ENCODE measurements at places on chromosomes 5 and 9.
A peak's percentile ranks its signal among the peaks of the same experiment; 100 is the strongest.

- DNase-seq, result no peak
These were observed 264.4 kb downstream of the SH3GL2 start for GRCh38 chr9:17843236-17843635.

GRCh38 chr9:135663451-135663770, 302 bp downstream of the LCN9 start:
- DNase-seq, result no peak

GRCh38 chr5:73471654-73472053, 23.1 kb upstream of the FOXD1 start:
- no peak for DNase-seq

GRCh38 chr5:30113542-30113941, 1079.9 kb upstream of the CDH6 start:
- DNase-seq, result no peak

DNA sequence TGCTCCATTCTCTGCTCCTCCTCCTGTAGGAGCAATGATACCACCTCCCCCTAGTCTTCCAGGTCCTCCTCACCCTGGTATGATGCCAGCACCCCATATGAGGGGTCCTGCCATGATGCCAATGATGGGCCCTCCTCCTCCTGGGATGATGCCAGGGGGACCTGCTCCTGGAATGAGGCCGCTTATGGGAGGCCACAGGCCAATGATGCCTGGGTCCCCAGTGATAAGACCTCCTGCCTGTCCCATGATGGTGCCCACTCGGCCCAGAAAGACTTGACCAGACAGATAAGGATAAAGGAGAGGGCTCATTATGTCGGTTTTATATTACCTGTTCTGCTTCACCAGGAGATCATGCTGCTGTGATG, 26.2 kb upstream of the IQGAP2 start:
- no peak for DNase-seq

- no peak for DNase-seq
These were observed 324.6 kb downstream of the TMEM232 start for GRCh38 chr5:110401881-110402280.

DNA sequence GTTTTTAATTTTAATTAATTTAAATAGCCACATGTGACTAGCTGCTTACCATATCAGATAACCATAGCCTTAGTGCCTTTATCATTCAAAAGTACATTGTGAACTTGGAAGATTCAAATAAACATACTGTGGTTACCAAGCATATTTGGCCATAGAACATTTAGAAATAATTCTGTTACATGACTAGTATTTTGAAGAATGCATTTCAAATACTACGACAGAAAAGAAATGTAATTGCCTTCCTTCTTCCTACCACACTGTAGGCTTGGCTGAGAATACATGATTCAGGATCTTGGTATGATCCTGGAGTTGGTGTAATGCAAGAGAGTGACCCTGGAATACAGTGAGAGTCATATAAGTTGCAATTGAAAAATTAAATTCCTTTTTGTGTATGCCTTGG, 109.7 kb upstream of the PCA3 start:
- no peak for DNase-seq

DNA sequence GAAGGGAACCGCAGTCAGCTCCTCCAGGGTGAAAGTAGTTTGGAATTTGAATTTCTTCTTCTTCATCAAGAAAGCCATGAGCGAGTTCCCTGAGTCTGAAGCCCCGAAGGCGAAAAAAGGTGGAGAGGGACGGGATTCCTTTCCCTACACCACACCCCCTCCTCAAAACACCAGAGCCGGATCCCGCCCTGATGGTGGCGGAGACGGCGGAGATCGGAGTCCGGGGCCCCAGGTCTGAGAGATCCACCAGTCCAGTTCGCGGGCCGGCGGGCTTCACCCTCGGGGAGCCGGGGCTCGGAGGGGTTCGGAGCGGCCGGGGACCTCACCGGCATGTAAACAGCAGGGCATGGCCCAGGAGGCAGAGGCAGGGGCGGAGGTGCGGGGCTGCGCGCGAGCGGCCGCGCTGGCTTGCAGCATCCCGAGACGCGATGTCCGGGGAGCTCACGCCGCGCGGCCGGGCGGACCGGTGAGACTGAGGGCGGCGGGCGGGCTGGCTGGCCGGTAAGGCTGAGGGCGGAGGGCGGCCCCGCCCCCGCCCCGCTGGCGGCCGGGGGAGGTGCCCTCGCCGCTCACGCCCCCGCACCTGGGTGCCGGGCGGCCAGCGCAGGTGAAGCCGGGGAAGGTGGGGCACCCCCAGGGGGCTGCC, 606 bp downstream of the EEIG1 start:
- no peak for DNase-seq

DNA sequence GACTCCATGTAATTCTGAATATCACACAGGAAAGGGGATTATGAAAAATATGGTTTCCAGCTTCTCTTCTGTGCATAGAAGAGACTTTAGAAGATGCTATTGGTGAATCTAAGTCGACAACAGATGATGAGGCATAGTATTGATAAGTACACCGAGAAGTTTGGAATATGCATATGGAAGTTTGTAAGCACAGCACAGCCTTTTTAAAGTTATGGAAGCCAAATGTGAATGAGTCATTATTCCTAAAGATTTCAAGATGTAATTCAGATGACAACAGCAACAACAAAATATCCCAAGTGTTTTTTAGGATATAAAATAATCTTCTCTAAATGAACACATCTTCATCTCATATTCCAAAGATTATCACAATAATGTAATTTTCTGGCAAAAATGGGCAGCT, 1723.3 kb downstream of the EFNA5 start:
- DNase-seq, result no peak

DNA sequence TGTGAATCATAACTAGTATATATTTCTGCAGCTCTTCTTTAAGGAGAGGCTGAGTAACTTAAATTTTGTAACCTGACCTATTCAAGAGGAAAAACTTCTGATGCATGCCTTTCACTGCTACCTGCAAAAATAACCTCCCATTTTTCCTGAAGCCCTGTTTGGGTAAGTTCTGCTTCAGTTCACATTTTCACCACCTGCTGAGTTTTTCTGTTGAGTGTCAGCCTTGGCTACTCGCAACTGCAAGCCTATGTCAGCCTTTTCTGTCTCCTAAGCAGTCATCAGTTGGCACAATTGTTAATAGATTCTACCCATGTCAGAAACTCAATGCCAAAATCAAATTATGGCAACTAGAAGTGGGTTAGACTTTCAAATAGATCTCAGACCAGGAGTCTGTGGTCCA, 8.2 kb upstream of the TNFAIP8 start:
- peak; percentile 26 for DNase-seq

DNA sequence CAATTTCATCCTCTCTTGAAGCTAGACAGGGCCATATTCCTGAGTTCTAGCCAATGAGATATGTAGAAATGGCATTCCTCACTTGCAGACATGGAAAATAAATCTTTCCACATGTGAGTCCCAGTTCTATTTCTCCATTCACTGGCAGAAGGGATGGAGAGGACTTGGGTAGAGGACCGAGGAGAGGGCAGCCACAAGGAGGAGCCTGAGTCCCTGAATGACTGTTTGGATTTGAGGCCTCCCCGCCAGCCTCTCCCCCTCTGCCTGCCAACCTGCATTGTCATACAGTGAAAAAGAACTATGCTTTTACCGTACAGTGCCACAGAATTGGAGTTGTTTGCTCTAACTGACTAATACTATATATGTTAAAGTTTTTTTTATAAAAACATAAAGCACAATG, 583.0 kb upstream of the WWC1 start:
- DNase-seq, result no peak

- DNase-seq, result no peak
These were observed 30.9 kb upstream of the OR2K2 start for GRCh38 chr9:111360881-111361280.

- no peak for DNase-seq
These were observed 21.1 kb upstream of the LAMC3 start for GRCh38 chr9:130987738-130988399.

DNA sequence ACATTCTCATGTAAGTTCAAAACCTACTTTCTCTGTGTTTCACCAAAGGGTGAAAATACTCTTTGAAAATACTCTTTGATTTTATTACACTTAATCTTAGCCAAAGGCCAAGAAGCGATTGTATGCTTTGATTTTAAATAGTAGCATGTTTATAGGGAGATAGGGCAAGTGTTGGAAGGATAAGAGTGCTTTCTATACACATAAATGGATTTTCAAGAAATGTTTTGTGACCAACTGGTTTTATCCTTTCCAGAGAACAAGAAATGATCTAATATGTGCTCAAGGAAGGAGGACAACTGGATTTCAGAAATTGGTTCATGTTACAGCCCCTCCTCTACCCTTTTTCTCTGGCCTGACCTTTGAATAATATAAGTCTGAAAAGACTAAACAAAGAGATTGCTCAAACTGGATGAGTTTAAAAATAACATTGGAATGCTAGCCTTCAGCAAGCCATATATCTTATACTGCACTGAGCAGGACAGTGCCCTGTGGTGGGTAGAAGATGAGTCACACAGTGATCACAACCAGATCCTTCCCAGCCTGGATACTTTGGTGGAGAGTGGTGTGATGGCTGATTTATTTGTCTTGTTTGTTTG, 13.1 kb downstream of the PALM2AKAP2 start:
- DNase-seq, result no peak

DNA sequence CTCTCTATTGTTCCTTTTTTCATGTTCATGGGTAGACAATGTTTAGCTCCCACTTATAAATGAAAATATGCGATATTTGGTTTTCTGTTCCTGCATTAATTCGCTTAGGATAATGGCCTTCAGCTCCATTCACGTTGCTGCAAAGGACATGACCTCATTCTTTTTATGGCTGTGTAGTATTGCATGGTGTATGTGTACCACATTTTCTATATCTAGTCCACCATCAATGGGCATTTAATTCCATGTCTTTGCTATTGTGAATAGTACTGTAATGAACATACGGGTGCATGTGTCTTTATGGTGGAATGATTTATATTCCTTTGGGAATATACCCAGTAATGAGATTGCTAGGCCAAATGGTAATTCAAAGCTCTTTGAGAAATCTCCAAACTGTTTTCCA, 392.0 kb downstream of the EFNA5 start:
- DNase-seq, result no peak

GRCh38 chr9:125536167-125536772, 170.7 kb downstream of the MAPKAP1 start:
- no peak for DNase-seq

DNA sequence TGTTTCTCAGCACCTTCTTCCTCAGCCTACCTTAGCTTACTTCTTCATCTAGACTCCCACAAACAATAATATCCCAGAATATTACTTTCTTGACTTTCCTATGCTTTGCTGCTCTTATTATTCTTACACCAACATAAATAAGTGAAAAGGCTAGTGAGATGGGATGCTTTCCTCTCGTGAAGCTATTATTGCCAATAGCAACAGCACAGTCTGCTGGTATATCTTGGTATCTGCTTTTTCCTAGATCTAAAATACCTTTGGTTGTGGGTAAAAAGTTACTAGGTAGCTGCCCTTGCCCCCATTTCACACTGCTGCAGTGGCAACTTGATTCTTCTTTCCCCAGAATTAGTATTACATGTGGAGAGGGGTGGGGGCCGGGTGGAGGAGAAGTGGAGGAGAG, 26.1 kb upstream of the GLIPR2 start:
- DNase-seq, result no peak

DNA sequence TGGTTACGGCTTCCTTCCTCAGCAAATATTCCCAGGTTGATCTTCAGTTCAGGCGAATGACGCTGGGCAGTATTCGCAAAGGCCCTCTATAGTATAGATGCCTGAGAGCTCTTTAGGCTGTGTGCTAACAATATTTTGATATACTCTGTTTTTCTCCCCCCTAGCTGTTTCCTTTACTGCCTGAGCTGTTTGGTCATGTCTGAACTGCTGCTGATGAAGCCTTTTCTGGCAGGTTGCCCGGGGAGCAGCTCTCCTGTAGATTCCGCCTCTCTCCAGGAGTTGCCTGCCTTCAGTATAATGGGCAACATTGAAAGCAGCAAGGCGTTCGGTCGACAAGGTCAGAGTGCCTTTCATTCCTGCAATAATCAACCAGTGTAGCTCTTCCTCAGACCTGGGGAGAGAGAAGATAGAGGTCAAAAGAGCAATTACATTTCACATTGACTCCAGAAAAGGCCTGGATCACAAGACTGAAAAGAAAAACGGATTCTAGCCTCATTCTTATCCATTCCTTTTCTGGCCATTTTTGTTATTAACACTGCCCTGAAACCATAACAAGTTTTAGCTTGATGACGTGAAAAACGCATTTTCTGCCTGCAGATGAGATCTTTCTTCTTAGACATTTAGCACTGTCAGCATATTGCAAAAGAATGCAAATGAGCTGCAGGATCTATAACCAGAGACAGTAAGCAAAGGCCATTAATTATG, 60.1 kb upstream of the ZNF608 start:
- DNase-seq, result peak; percentile 82

DNA sequence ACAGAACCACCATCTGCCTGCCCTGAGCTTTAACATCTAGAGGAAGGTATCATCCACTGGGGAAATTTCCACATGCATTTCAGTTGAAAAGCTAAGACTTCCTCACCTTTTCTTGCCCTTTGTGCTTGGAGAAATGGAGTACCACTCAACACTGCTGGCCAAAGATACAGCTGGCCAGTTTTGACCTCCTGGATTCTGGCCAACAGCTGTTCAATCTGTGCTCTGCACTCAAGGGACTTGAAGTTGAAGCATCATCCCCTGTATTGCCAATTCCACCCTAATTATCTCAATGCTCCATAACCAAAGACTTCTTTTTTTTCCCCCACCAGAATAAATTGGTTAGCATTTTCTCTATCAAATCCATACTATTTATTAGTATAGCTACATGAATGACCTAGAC, 70.4 kb upstream of the PRDM9 start:
- DNase-seq, result no peak

DNA sequence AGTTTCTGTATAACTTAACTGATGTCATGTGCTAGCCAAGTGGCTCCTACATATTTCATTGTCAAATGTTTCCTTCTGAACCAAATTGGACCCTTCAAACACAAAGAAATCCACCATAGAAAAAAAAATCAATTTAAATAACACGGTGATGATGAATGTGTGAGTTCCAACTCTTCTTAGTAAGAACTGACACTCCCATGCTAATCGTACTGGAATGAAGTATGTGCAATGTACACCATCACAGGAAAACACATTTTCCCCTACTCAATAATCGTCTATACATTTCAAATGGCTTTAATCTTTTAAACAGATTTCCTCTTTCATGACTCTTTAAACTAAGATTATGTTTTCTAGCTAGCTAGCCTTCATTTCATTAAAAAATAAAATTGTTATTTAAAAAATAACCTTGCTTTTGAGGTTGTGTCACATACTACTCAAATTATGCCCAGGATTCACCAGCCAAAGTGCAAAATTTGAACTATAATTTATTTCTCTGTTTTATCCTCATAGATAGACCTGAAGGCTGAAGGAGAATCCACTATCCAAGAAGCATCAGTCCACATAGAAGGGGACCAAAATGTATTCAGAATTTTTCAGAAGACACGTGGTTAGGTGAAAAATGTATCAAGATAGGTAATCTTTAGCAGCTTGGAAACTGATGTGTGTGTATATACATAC, 131.0 kb upstream of the ITGA1 start:
- DNase-seq, result no peak

DNA sequence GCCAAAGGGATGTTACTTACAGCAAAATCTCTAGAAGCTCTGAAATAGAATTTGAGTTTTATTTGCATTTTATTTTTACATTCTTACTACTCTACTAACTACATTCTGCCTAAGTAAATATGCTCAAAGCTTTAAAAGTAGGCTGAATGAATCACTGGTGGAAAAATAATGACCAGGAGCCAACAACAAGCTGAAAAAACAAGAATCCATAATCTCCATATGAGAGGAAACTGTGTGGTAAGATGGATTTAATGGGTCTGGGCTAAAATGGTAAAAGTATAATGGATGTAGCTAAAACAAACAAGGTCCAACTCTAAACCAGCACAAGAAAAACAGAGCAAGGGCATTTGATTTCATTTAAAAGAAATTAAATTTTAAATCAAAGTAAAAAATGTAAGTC, 525.8 kb upstream of the FTMT start:
- no peak for DNase-seq

- DNase-seq, result no peak
These were observed 297.0 kb downstream of the SH3GL2 start for GRCh38 chr9:17875886-17876285.
